Left hindlimb (tissue), 1 donor: ENCODE measurements at places on chromosomes 1 and 21.

- DNase-seq, result no peak
These were observed 111.8 kb upstream of the NBPF11 start for GRCh38 chr1:148263906-148264255.

DNA sequence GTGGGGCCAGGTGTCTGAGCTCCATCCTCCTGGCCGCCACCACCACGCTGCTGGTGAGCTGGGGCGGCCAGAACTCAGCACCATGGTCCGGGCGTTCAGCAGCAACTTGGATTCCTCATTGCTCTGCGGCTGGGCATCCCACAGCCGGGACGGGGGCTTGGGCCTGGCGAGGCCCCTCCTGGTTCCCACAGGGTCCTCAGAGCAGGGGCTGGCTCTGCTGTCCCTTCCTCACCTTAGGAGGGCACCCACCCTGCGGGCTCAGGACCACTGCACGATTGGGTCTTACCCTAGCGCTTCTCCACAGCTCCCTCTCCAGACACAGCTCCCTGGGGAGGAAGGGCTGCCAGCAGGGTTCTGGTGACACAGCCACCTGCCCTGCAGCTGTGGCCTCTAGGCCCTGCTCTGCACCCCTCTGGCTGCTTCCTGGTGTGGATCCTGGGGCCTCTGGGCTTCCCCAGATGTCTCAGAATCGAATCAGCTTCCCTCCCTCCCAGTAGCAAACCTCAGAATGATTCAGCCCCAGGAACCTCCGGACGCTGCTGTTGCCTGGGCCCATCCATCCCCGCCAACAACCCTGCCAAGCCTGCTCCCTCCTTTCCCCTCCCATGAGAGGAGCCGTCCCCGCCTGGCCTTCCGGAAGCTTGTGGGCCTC, 25.0 kb downstream of the CRYAA start:
- DNase-seq, result peak; percentile 57

DNA sequence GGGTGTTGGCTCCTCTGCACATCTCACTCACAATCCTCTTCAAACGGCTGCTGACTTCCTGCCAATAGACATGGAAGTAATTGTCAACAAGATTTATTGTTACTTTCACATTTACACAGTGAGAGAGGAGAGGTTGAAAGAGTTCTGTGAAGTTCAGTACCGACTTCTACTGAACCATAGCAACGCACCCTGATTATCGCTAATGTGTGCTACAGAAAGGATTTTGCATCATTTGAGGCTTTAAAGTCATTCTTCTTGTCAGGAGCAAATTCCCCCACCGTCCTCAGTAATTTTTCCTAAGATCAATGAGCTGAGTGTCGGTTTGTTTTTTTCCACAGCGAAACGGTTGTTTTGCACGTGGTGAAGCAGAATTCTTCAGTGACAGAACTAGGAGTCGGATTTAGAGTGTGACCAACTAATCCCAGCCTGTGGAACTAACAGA, 361.0 kb downstream of the ADGRL2 start:
- no peak for DNase-seq

GRCh38 chr1:99662539-99663080, 16.7 kb downstream of the PALMD start:
- DNase-seq, result no peak

GRCh38 chr1:54302951-54303843, 103.0 kb downstream of the SSBP3 start:
- no peak for DNase-seq
